Endothelial cell (in vitro differentiated cells): ENCODE measurements at places on chromosomes 3 and 15.

DNA sequence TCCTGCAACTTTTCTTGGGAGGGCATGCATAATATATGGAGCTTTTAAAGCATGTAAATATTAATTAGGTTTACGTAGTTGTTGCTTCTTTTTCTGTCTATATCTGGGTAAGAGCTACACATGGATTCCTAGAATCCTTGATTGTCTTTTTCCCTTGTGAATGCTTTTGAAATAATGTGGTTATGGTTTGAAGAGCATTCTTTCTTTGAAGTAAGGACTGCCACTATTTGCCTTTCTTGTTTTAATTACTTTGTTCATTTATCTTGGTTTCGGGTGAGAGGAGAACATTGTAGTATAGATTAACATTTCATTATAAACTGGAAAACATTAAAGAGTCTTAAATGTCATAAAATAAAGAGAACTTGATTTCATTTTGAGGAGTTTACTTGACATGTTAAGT lies 674.0 kb downstream of the ZBBX start:
- no peak overlapping the region for H3K27ac ChIP-seq
- no peaks in the 10 kb centered on the region for H3K36me3 ChIP-seq
- no peak overlapping the region for H3K4me3 ChIP-seq

DNA sequence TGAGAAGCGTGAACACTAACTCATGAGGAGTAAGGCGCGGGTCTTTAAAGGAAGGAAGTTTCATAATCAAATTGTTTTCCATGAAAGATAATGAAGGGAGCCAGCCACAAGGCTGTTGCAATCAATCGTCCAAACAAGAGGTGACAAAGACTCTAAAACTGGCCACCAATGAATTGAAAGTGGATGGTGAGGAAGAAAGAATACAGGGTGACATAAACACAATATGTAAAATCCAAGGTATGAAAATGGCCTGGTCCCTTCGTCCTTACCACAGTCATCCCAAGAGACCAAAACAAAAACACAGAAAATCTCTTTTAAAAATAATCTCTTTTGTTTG lies 12.0 kb downstream of the CD86 start:
- H3K27me3 ChIP-seq: no peaks in the 10 kb centered on the region
- peaks cover 6% of the 10 kb centered on the region for H3K4me1 ChIP-seq
- no peak overlapping the region for H3K4me3 ChIP-seq

- DNase-seq: no peak
- H3K36me3 ChIP-seq: no peaks in the 10 kb centered on the region
- H3K27me3 ChIP-seq: no peaks in the 10 kb centered on the region
- peaks cover 7% of the 10 kb centered on the region for H3K4me1 ChIP-seq
- peak overlapping the region; percentile 21 for H3K27ac ChIP-seq
- no peak overlapping the region for H3K4me3 ChIP-seq
Observed at GRCh38 chr3:150371741-150372254, 36.3 kb upstream of the TSC22D2 start.

DNA sequence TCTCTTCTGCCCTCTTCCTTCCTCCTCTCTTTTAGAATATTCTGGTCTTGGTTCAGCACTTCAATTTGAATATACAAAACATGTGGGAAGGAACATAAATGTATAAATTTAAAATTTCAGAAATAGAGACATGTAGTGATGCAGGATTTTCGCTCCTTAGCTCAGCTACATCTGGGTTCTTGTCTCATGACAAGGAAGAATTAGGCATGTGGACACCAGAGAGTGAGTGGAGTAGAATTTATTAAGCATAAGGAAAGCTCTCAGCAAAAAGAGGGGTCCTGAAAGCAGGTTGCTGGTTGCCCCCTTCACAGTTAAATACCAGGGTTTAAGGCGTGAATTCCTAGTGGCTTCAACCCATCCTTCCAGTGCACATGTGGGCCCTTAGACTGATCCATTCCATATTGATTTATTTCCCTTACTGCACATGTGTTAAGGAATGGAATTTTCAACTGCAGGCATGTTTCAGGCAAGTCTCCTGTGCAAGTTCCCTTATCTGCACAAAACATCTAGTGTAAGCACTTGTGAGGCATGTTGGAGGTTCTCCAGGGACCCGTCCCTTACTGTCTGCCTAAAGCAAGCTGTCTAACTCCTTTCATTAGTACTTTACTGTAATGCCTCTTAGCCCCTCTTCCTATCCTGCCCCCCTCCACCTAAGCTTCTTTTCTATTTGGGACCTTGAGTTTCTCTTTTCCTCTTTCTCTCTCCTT lies 133.2 kb upstream of the STRIT1 start:
- H3K27ac ChIP-seq: no peak overlapping the region
- peaks cover 8% of the 10 kb centered on the region for H3K36me3 ChIP-seq
- H3K4me3 ChIP-seq: no peak overlapping the region

GRCh38 chr15:91335702-91336101 lies 235.6 kb downstream of the SV2B start:
- DNase-seq: no peak
- H3K4me3 ChIP-seq: no peak overlapping the region
- H3K27me3 ChIP-seq: peaks cover 1% of the 10 kb centered on the region
- no peak overlapping the region for H3K27ac ChIP-seq
- H3K36me3 ChIP-seq: no peaks in the 10 kb centered on the region
- peaks cover 2% of the 10 kb centered on the region for H3K4me1 ChIP-seq

DNA sequence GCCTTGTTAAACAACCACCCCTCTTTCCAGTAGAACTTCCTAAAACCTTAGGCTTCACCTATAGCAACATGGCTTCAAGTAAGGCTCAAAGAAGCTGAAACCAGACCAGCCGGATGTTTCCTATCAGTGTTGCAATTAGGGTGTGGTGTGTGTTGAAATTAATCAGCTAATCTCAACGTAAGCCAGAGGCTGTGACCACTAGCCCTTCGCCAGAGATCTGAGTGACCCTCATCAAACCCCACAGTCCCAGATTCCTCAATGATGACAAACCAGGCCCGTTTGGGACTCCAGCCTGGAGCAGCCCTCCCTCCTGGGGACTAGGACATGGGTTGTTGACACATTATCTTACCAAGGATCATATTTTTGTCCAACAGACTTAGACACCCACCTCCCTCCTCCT lies 27.3 kb downstream of the CYP11A1 start:
- H3K27ac ChIP-seq: no peak overlapping the region
- H3K4me1 ChIP-seq: peaks cover 9% of the 10 kb centered on the region
- no peak for DNase-seq

DNA sequence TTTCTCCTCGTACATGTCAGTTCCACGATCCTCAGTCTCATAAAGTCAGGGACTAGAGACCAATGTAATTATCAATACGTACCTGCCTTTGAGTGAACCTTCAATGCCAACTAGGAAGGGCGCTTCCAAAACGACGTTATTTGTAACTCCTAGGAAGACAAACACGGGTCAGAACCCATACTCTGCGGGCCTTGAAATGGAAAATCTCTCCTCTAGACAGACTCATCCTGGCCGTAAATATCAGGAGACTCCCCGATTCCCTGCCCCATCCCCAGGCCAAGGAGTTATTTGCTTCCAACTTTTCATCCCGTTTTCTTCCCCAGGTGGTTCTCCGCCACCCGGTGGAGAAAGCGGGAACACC lies 578 bp downstream of the OIP5 start:
- H3K4me3 ChIP-seq: peak overlapping the region; percentile 100
- peaks cover 5% of the 10 kb centered on the region for H3K27me3 ChIP-seq
- no peaks in the 10 kb centered on the region for H3K36me3 ChIP-seq

DNA sequence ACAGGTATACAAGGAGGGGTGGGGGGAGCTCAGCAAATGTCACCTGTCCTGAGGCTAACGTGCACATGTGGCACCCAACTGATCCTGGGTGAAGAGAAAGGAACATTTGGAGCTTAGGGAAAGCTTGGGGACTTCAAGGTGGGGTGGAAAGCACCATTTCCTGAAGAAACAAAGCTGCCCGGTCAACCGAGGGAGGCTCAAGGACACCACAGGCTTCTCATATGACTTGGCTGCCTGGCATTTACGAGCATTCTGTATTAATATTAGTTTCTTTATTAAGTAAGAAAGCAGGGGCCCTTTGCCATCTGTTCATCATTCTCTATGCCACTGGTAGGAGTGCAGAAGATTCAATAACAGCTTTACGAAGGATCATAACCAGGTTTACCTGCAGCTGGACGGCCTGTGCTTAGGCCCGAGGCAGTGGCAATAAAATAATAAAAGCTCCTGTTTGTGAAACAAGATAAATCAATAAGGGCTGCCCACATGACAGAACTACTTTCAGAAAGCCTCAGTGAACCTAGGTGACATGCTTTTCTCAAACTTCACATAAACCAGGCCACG lies 54.0 kb downstream of the ETV5 start:
- no peaks in the 10 kb centered on the region for H3K27me3 ChIP-seq
- no peak overlapping the region for H3K27ac ChIP-seq
- no peak for DNase-seq
- peaks cover 23% of the 10 kb centered on the region for H3K36me3 ChIP-seq

DNA sequence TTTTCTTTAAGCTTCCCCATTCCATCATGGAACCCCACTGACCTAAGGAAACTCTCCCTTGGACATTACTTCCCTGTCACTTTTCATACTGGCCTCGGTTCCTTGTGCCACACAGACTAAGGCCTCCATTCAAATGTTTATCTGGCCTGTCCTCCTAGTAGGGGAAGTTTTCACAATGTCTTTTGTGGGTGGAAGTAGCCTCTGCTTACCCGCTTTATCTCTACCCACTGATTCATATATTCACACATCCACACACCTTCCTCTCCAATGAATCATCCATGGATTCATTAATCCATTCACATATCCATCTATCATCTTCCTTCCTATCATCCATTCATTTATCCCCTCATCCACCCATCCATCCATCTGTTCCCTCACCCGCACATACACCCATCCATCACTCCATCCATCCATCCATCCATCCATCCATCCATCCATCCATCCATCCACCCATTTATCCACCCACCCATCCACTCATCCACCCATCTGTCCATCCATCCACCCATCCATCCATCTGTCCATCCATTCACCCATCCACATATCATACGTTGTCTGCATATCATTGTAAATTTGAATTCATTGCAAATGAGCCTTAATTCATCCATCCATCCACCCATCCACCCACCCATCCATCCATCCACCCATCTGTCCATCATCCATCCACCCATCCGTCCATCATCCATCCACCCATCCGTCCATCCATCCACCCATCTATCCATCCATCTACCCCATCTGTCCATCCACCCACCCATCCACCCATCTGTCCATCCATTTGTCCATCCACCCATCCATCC lies 49.1 kb downstream of the IQSEC1 start:
- DNase-seq: no peak
- H3K27ac ChIP-seq: peak overlapping the region; percentile 27
- H3K4me3 ChIP-seq: no peak overlapping the region
- H3K4me1 ChIP-seq: peaks cover 23% of the 10 kb centered on the region

DNA sequence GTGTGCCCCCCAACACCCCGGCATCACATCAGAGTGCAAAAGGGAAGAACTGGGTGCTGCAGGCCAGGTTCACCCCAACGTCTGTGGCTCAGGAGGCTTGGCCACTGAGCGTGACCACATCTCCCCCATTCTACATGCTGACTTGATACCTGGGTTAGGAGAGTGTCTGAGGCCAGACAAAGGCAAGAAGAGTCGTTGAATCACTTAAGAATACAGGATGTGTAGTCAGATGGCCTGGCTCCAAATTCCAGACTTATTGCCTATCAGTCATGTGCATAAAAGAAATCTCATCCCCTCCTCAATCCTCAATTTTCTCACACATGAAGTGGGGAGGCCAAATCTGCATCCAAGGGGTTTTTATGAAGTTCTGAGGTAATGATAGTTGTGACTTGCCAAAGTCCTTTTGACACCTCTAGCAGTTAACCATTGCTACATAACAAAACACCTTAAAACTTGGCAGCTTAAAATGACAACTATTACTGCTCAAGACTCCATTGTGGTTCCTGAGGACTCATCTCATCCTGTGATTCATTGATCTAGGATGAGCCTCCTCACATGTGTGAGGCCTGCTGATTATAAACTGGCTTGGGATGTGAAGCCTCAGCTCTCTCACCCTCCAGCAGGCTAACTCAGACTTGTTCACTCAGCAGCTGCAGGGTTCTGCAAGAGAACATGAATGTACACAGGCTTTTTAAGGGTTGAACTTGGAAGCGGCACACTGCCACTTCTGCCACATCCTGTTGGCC lies 138.8 kb upstream of the TLE3 start:
- H3K4me3 ChIP-seq: no peak overlapping the region
- peaks cover 4% of the 10 kb centered on the region for H3K27me3 ChIP-seq
- H3K4me1 ChIP-seq: no peaks in the 10 kb centered on the region
- DNase-seq: no peak
- no peaks in the 10 kb centered on the region for H3K36me3 ChIP-seq

DNA sequence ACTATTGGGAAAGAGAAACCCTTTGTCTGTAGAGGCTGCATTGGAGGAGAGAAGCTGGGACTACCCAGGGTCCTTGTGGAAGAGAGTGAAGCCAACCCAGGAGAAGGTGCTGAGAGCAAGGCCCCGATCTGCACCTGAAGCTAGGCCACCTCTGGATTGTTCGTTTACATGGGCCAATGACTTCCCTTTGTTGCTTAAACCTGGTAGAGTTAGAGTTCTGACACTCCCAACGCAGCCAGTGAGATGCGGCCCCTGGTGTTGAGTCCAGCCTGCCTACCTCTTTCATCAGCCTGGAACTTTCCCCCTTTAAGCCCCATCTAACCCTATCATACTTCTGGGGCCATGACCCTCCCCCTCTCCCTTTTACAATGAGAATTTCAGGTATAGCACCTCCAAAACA lies 30.8 kb downstream of the CCDC13 start:
- peak; percentile 0 for DNase-seq
- H3K4me1 ChIP-seq: no peaks in the 10 kb centered on the region
- peaks cover 4% of the 10 kb centered on the region for H3K27me3 ChIP-seq
- no peak overlapping the region for H3K27ac ChIP-seq
- no peak overlapping the region for H3K4me3 ChIP-seq
- no peaks in the 10 kb centered on the region for H3K36me3 ChIP-seq

DNA sequence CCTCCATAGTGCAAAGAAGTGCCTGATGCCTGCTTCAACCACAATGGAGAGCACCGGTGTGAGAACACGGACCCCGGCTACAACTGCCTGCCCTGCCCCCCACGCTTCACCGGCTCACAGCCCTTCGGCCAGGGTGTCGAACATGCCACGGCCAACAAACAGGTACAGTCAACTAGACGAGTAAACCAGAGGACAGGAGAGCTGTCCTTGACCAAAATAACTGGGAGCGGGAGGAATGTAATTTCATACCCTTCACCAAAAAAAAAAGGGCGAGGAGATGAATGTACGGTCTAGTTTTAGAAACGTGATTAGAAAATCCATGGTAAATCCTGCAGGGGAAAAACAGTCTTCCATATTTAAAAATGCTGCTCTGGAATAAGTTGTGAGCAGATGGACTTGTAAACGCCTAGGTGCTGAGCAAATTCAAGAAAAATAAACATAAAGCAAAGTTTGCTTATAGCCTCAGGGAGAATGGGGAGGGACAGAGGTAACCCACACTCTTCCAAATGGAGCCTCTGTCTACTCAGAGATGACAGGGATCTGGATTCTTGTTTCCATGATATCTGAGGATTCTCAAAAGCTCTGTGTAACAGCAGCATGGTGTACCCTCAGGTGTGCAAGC lies 8.4 kb downstream of the THBS1 start:
- H3K27me3 ChIP-seq: no peaks in the 10 kb centered on the region
- H3K4me3 ChIP-seq: peak overlapping the region; percentile 32
- peaks cover 7% of the 10 kb centered on the region for H3K4me1 ChIP-seq
- DNase-seq: no peak

GRCh38 chr3:77718311-77718710 lies 678.4 kb downstream of the ROBO2 start:
- no peak for DNase-seq
- no peaks in the 10 kb centered on the region for H3K4me1 ChIP-seq
- H3K4me3 ChIP-seq: no peak overlapping the region
- H3K27ac ChIP-seq: no peak overlapping the region
- H3K36me3 ChIP-seq: no peaks in the 10 kb centered on the region
- no peaks in the 10 kb centered on the region for H3K27me3 ChIP-seq

- peaks cover 3% of the 10 kb centered on the region for H3K27me3 ChIP-seq
- no peaks in the 10 kb centered on the region for H3K36me3 ChIP-seq
- H3K4me3 ChIP-seq: no peak overlapping the region
- H3K4me1 ChIP-seq: no peaks in the 10 kb centered on the region
- no peak for DNase-seq
Observed at GRCh38 chr15:25649390-25649789, 210.6 kb upstream of the UBE3A start.
